ENCODE measurements at places on chromosomes 5 and 9.

DNA sequence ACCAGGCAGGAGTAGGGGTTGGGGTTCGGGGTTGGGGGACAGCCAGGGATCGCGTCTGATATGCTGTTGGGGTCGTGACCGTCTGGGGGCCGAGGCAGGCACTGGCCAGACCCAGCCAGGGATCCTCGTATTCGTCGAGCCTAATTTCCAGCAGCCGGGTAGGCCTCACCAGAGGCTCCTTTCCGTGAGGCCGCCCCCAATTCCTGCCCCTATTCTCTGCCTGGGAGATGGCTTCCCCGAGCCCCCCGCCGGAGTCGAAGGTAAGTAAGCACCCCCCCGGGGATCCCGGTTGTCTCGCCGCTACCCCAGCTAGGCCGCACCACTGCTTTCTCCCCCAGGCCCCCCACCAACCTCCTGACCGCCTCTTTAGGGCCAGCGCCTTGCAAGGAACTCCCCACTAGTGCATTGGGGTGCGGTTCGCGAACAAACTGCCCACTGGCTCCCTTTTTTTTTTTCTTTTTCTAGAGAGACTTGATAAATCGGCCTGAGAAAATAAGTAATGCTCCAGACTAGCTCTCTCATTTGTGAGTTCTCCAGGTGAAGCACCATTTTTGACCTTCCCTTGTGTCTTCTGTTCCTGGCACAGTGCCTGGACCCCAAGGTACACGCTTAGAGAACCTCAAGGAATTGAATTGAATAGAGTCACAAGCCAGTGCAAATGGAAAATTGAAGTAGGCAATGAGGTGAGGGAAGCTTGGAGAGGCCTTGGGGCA, 435 bp downstream of the ZNF189 start:
- DNase-seq, result no peak

- DNase-seq, result no peak
Observed at GRCh38 chr9:99878651-99879050, 27.8 kb upstream of the STX17 start.

GRCh38 chr5:78269088-78269703, 25.3 kb downstream of the AP3B1 start:
- DNase-seq, result no peak

GRCh38 chr5:142680605-142681259, 5.2 kb downstream of the FGF1 start:
- DNase-seq, result no peak

GRCh38 chr5:148817606-148818005, 8.8 kb upstream of the ADRB2 start:
- no peak for DNase-seq

- no peak for DNase-seq
Observed at GRCh38 chr9:29290516-29290915, 1717.2 kb upstream of the C9orf72 start.

GRCh38 chr5:153964191-153964879, 74.4 kb downstream of the FAM114A2 start:
- no peak for DNase-seq

GRCh38 chr9:111662576-111663300, 1.3 kb downstream of the GNG10 start:
- no peak for DNase-seq

DNA sequence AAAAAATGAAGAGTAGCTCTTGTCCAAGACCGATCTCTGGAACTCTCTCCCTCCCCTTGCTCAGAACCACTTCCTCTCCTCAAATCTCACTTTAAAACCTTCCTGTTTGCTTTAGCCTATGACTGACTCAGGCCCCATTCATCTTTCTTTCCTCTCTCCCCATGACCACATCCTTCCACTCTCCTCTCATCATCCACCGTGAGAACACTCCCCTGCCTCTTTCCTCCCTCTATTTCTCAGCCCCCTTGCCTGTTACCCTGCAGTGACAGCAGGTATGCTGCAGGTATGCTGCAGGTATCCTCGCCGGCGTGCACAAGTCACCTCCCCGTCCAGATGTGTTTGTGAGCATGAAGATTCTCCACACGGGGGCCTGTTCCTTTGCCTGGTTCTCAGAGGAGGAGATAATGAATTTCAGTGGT, 505.3 kb downstream of the CCDC171 start:
- DNase-seq, result no peak

DNA sequence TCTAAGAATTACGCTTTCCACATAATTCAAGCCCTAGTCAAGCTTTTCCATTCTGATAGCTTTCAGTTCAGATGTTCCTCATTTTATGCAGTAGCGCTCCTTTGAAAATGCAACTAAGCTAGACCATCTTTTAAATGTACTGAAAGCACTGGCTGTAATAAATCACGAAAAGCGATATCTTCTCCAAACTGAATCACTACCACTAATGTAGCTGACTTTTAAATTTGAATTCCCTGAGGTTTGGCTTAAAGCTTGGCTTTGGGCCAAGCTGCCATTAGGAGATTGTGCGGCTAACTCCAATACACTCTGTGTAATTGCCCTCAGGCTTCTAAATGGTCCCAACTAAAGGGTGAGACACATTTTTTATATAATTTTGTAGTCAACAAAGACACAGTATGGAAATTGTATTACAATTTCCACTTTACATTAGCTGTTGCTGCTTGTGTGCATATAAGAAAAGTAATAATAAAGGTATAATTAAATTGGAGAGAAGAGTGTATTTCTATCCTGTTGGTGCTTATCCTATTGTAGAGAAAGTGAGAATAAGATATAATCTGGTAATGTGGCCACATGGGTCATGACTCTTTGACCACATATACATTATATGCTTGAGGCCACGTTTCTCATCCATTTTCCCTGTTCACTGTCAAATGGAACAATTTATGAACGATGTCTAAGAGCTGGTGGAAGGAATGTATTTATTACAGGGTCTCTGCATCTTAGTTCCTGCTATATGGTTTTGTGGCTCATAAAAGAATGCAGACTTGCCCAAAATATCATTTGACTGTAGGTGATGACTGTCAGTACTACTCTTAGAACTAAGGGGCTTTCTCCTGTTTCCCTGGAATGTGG, 118.7 kb upstream of the TAF11L2 start:
- DNase-seq, result no peak
